ENCODE measurements at places on chromosomes 2 and 18.

DNA sequence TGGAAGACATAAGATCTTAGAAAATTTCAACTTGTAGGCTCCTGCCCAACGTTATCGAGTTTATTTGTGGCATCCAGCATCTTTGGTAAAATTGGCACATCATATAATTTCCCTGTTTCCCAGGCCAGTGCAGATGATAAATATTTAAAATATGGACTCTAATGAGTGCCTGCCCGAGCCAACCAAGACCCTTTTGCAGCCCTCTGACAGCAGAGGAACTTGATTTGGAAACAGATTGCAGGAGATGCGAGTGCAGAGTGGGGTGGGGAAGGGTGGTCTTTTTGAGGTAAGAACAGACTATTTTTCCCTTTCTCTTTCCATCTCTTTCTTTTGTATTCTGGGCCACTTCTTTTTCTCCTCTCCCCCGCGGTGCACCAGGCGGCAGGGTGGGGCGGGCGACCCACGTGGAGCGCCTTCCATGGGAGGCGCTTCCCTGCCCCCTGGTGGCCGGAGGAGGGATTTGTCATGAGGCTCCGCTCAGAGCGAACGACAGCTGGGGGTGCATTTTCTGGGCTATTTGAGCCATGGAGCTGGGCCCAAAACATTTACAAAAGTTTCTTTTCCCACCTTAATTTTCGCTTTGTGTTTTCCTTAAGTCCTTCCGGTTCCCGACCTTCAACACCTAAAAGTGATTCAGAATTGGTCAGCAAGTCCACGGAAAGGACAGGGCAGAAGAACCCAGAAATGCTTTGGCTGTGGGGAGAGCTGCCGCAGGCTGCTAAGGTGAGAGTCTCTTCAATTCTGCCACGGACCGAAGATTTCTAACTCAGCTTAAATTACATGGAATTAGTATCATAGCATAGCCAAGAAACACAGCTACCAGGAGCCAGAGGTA is 32.7 kb downstream of the LPIN1 start:
- DNase-seq, result peak; percentile 20

DNA sequence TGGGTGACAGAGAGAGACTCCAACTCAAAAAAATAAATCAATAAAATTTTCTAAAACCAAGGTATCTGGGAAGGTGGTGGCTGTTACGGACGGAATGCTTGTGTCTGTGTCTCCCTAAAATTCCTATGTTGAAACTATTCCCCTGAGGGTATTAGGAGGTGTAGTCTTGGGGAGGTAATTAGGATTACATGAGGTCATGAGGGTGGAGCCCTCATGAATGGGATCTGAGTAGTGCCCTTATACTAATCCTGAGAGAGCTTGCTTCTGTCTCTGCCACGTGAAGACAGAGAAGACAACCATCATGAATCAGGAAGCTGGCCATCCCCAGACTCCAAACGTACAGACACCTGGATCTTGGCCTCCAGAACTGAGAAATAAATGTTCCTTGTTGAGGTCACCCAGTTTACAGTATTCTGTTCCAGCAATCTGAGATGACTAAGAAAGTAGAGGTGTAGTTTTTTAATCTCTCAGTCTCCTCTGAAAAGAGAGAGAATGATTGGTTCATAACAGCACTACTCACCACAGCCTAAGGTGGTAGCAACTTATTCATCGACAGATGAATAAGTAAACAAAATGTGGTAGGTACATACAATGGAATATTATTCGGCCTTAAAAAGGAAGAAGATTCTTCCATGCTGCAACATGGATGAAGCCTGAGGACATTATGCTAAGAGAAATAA is 38.4 kb downstream of the TGFBRAP1 start:
- DNase-seq, result no peak

- DNase-seq, result no peak
Observed at GRCh38 chr2:200044453-200044852, 89.1 kb downstream of the MAIP1 start.

GRCh38 chr2:1321321-1321720 is 91.9 kb upstream of the TPO start:
- no peak for DNase-seq

DNA sequence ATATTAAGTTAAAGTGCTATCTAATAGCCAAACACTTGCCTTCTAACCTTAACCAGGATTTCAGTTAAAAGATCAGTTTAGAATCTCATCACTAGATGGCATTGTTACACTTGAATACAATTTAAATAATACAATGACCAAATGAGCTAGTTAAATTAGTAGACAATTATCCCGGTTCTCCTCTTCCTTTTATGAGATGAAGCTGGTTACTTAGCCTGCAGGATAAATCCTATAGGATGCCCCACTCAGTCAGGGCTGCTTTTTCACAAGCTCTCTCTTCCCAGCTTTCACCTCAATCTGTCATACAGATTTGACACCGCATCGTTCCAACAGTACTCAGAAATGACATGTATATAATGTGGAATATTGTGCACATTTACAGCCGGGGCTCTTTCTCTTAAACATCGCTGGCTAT is 678.8 kb downstream of the KCNJ3 start:
- DNase-seq, result peak; percentile 18

- DNase-seq, result peak; percentile 22
Observed at GRCh38 chr2:48651158-48651790, 33.6 kb downstream of the GTF2A1L start.

DNA sequence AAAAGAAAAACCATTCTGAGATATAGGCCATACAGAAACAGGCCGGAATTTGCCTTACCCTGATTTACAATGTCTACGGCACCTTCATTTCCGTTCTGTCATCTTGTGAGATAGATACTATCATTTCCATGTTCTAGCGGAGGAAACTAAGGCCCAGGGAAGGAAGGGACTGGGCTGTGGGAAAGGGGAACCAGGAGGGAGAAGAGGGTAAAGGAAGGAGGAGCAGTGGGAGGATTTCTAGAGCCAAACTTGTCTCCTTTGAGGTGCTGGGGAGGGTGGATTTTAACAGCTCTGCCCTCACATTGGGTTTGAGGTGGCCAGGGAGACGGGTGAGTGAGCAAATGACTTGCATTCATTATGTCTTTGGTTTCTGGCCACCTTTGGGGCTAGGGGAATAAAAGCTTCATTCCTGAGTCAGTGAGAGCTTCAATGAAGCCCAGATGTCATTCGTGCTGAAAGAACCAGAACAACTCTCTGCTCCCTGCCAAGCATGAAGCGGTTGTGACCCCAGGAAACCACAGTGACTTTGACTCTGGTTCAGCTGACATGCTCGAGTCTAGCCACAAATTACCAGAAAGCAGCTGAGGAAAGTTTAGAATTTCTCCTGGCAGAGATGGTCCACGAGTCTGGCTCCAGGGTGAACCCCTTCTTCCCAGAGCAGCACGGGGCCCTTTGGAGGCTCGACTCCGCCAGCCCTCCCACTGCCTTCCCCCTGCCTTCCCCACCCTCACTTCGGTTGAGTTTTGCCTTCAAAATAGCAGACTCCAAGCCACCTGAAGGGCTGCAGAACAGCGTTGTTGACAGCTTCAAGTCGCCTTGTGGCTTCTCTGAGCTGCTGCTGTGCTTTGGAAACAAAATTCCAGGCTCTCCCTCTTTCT is 3.8 kb downstream of the ACTG2 start:
- DNase-seq, result peak; percentile 98

GRCh38 chr18:35526495-35527059 is 28.8 kb upstream of the INO80C start:
- DNase-seq, result peak; percentile 19

DNA sequence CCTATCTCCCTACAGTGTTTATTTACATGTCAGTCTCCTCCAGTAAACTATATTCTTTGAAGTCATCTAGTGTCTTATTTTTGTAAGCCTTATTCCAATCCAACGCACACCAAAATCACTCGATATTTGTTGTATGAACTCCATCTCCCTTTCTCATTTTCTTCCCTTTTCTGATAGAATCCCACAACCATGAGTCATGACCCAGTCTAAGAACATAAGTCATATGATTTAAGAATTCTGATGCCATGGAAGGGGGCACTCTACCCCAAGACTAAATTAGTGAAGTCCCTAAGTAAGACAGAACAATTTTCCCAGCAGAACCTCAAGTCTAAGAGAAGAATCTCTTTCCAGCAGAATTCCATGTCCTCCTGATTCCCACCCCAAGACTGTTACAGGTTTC is 5.4 kb downstream of the CHMP3 start:
- DNase-seq, result no peak

- no peak for DNase-seq
Observed at GRCh38 chr2:88680266-88680902, 11.1 kb upstream of the RPIA start.

- DNase-seq, result no peak
Observed at GRCh38 chr2:148979919-148980277, 58.6 kb upstream of the LYPD6B start.

DNA sequence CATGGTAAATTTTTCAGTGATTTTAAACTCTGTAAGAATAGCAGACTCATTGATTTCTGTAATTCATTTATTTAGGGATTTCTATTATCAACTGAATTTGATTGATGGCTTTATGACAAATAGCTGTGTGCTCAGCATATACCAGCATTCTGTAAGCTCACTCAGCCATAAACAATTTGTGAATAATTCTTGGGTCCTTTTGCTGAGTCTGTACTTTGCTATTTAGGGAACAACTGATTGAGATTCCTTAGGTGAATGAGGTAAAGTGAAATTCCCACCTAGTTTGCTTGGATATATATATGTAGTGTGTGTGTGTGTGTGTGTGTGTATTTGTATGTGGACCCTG is 76.7 kb upstream of the CAVIN2 start:
- peak; percentile 23 for DNase-seq

- DNase-seq, result no peak
Observed at GRCh38 chr18:38358805-38359657, 793.4 kb upstream of the CELF4 start.

- peak; percentile 18 for DNase-seq
Observed at GRCh38 chr2:40403233-40403836, 48.6 kb downstream of the SLC8A1 start.

DNA sequence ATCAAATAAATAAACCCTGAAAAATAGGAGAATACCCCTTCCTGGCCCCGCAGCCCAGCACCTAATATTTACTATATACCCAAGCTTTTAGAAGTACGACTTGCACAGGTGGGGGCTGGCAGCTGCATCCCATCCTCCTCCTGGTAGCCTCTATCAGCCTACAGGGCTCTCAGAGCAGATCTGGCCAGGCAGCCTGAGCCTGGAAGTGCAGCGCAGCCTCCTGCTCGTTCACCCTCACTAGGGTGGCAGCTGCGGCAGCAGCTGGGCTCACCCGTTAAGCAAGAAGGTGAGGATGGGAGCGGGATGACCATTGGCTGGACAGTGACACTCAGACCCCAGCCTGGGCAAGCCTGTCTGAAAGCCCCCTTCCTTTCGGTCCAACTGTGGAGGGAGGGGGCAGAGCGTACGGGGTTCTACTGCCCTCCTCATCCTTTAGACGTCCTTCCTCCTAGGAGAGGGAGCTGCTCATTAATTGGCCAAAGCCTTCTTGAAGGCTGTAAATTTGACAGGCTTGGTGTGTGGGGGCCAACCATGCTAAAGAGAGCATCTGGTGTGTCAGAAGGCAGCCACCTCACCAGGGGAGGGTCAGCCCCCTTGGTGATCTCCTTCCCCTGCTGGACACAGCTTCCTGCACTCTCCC is 23.3 kb downstream of the MPHOSPH10 start:
- no peak for DNase-seq

GRCh38 chr2:78077633-78078032 is 555.5 kb upstream of the LRRTM4 start:
- no peak for DNase-seq

DNA sequence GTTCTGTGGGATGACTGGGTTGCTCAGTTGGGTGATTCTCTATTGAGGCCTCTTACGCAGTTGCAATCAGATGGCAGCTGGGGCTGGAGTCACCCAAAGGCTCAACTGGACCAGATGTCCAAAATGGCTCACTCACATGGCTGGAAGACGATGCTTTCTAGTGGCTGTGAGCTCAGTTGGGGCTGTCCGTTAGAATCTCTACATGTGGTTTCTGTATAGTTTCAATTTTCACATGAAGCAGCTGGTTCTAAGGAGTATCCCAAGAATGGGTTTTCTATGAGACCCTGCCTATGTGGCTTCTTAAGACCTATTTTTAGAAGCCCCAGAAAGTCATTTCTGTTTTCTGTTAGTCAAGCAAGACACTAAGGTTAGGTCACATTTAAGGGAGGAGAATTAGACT is 4.4 kb downstream of the XRCC5 start:
- DNase-seq, result no peak

GRCh38 chr2:95374451-95374920 is 28.0 kb upstream of the FAHD2A start:
- no peak for DNase-seq

- no peak for DNase-seq
Observed at GRCh38 chr2:128448331-128449225, 129.9 kb upstream of the HS6ST1 start.

DNA sequence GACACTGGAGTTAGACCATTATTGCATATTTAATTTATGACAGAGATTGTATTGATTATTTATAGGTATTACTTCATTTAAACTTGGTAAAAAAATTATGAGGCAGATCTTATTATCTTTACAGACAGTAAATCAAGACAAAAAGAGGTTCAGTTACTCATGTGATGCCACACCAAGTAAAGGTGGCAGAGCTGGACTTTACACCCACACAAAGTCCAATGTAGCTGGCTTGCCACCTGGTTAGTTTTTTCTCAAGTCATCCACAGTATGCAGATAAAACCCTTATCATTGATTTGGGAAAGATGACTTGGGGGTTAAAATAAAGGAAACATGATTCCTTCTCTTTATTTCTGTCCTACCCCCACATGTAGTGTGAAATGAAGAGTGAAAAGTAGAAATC is 137.2 kb downstream of the CNTNAP5 start:
- no peak for DNase-seq

DNA sequence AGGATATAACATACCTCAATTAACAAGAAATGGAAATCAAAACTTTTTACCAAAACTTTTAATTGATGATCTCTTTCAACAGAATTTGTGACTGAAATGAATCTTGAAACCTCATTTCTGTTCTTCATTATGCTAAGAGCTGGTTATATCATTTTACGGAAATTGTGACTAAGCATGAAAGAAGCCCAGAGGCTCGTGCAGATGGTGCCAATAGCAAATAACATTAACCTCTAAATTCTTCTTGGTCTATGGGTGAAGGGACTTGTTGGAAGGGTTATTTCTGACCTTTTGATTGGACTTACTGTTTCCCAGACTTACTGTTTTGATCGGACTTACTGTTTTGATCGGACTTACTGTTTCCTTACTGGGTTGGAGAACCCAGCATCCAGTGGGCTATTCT is 435.6 kb downstream of the TDRD15 start:
- no peak for DNase-seq

DNA sequence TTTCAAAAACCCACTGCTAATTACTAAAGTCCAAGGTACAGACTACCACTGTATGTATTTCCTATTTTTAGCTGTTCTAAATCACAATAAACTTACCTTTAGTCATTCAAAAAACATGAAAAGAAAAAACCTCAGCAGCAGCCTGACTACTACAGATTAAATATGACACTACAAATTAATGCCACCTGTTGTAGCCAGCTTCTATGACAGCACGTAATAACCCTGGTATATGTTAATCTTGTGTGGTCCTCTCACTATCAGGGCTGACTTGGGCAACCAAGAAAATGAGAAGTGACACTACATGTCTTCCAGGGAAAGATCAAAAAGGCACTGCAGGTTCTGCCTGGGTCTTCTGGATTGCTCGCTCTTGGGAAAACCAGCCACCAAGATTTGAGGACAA is 90.6 kb upstream of the FAM124B start:
- no peak for DNase-seq
